ENCODE measurements at places on chromosomes 11 and 22.

- DNase-seq, result no peak
Measured at GRCh38 chr22:39524753-39525657, 4.6 kb downstream of the ATF4 start.

GRCh38 chr11:97202613-97203292 is 812.9 kb downstream of the JRKL start:
- no peak for DNase-seq

GRCh38 chr11:16909359-16910035 is 104.7 kb downstream of the PLEKHA7 start:
- no peak for DNase-seq

GRCh38 chr22:23281406-23282088 is 101.2 kb downstream of the BCR start:
- DNase-seq, result peak; percentile 27

DNA sequence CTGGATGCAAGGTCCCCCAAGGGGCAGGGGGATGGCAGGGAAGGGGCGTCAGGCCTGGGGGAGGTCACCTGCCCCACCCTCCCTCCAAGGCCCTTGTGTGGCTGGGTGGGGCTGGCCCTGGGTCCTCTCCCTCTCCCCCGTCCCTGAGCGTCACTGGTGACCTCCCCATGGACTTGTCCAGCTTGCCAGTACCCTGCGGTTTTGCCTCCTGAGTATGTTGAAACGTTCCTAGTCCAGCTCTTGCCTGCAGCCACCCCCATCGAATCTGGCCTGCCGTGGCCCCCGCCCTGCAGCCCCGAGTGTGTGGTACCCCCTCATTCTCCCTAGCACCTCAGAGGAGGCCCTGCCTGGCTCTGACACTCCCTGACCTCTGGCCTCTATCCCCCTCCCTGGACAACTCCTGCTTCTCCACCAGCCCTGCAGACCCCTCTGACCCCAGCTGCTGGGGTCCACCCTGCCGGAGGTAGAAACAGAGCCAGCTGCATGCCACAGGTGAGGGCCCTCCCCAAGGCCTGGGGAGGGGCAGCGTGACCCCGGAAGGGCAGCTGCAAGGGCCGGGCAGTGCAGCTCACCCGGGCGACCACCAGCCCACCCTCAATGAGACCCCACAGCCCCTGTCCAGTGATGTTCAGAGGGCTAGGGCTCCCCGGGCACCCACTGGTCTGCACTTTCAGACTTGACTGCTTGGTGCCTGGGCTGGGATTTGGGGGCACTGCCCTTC is 4.1 kb upstream of the MUC6 start:
- no peak for DNase-seq

DNA sequence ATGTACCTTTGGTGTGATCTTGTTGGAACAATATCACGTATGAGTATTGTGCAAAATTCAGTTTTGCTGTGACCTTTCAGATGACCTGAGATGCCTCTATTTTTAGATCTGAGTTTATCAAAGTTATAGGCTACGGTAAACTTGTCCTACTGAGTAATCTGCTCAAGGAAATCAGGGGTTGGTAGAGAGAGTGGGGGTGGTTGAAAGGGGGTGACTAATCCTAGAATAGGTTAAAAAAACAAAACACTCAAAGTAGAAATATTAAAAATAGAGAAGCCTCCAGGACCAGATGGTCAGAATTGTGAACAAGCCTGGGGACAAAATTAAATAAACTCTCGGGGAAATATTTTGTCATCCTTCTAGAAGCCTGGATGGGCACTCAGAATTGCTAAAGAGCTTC is 59.9 kb upstream of the C11orf87 start:
- no peak for DNase-seq

- no peak for DNase-seq
Measured at GRCh38 chr11:9357041-9357440, 27.4 kb upstream of the IPO7 start.

GRCh38 chr11:66767666-66768065 is 38.6 kb upstream of the SPTBN2 start:
- no peak for DNase-seq

DNA sequence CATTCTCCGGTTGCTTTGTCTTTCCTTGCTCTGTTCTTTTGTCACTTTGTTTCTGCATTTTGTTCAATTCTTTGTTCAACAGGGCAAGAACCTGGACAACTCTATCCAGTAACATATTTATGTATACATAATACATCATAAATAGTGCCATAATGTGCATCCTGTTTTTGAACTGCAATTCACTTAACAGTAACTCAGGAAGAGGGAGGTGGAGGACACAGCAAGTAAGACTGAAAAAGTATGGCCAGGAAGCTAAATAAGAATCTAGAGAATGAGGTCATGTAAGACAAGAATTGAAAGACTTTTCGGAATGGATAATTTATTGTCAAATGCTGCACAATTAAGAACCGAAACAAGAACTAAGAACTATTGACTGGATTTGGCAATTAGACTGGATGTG is 29.2 kb upstream of the CHORDC1 start:
- DNase-seq, result no peak

- DNase-seq, result no peak
Measured at GRCh38 chr22:21064917-21065864, 19.4 kb downstream of the LRRC74B start.

DNA sequence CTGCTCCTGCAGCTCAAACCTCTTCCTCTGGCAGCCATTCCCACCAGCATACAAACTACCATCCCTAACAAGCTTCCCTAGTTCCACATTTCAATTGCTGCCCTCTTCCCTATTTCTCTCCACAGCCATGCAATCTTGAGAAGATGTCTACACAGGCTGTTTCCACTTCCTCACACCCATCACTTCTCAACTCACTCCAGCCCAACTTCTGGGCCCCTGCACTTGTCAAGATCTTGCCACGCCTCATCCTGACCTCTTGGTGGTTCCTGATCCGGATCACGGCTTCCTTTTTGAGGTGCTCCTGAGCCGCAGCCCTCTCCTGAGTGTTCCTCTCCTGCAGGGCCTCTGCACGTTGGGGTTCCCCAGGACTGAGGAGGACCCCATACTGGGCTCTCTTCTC is 22.6 kb downstream of the RPL27A start:
- no peak for DNase-seq

DNA sequence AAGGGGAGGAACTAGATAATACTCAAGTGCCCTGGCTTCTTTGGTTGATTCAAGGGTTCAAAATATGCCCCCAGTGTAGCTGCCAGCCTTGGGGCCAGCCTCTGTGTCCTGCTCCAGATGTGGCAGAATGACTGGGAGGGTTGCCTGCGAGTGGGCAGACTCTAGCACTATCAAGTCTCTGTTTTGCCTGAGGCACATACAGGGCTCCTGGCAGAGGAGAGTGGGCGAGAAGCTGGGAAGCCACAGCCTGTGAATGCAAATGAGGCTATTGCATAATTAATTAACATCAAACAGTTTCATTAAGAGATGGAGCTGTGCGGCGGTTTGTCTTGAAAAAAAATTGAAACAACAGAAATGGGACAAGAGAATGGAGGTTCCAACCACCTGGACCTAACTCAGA is 50.8 kb downstream of the BUD13 start:
- DNase-seq, result no peak

- DNase-seq, result no peak
Measured at GRCh38 chr11:78061921-78062311, 1.7 kb upstream of the THRSP start.

- DNase-seq, result no peak
Measured at GRCh38 chr11:64540428-64540825, 50.6 kb upstream of the SLC22A12 start.

DNA sequence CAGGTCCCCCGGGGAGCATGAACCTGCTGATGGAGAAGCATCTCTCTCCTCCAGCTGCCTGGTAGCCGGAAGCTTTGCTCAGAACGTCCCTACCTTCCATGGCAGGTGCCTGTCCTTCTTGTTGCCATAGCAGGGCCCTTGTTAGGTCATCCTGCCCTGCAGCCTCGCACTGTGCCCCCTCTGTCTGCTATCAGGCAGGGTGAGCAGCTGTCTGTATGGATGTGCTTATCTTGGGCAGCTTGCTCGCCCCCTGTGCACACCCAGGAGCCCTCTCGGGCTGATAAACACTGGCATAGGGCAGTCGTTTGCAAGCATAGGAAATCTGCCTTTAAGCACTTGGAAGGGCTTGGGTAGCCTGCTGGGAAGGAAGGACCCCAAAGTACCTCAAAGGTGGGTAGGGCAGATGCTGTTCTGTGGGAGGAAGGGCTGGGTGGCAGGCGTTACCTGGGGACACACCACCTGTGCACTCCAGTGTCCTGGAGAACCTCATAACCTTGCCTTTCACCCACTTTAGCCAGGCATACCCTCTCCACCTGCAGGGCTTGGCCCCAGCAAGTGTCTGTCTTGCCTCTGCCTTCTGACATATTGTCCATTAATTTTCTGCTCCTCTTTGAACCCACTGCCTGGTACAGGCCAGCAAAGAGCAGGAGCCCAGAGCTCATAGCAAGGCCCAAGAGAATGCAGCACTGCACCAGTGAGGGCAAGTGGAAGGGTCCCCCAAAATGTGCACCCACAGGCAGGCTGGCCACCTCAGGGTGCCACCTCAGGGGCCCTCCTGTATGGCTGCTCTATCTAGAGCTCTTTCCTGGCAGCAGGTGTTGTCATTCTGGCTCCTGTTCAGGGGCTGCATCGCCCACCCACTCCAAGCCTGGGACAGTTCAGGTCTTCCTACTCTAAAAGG is 8.0 kb upstream of the COMT start:
- DNase-seq, result no peak

DNA sequence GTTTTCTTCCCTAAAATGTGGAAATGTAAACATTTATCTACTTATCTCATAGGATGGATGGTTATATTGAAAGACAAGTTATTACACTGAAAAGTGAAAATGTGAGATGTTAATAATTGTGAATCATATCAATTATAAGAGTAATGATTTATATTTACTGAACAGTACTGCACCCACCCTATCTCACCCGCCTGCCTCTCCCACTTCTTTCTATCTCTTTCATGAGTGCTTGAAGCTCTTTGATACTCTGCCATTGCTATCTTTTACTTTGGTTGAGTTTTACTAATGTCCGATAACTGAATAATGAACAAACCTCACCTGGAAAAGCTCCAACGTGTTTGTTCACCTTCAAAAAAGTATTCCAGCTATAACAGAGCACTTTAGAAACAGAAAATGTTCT is 263.0 kb upstream of the UBASH3B start:
- no peak for DNase-seq

GRCh38 chr11:19905280-19905853 is 192.7 kb downstream of the NAV2 start:
- no peak for DNase-seq

DNA sequence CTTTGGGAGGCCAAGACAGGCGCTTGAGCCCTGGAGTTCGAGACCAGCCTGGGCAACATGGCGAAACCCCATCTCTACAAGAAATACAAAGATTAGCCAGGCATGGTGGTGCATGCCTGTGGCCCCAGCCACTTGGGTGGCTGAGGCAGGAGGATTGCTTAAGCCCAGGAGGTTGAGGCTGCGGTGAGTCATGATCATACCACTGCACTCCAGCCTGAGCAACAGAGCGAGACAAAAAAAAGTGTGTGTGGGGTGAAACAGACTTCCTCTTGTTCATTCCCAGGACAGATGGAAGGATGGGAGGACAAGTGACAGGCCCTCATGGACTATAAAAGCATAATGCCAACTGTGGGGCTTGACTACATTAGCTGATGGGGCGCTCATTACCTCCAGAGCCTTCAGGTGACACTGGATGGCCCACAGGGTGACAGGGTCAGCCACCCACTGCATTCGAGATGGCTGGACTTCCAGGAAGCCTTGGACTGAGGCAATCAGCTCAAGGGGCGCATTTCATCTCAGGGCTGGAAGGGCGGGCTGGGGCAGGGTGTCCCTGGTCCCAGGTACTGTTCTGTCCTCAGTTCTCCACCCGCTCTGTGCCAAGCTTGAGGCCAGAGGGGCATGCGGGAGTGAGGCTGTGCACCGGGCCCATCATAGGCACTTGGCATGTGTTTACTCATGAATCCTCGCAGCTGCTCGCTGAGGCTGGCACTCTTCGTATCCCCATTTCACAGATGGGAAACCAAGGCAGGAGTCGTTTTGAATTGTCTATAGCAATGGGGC is 12.5 kb downstream of the NPTXR start:
- DNase-seq, result no peak

- no peak for DNase-seq
Measured at GRCh38 chr11:134098566-134099184, 29.8 kb downstream of the JAM3 start.

DNA sequence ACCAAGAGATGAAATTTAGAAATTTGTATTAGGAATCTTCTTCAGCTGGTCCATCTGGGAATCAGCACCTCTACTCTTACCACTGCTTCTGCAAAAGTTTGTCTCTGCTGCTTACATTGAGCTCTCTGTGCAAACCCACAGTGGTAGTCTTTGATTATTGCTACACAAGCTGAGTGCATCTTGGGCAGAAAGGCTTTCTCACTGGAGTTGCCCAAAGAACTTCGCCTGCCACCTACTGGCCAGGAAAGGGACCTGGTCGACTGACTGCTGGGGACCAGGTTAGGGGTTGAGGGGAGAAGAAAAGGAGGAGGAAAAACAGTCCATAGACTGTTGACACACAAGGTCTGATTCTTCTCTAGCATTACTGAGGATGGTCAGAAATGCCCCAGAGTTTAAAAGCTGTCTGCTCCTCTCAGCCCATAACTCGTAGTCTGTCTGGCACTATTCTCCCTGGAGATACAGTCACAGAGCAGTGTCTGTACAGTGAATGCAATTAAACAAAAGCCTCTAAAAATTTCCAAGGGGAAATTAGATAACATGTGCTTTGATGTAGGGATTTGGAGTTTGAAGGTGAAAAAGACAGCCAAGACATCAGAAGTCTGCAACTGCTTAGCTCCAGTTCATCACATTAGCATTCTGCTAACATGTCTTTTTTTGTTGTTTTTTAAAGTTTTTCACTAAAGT is 215.0 kb upstream of the CTSC start:
- peak; percentile 8 for DNase-seq

- DNase-seq, result peak; percentile 76
Measured at GRCh38 chr11:124538019-124538418, 5.4 kb downstream of the OR8B12 start.

- DNase-seq, result no peak
Measured at GRCh38 chr22:48144318-48144717, 1381.9 kb downstream of the TBC1D22A start.

DNA sequence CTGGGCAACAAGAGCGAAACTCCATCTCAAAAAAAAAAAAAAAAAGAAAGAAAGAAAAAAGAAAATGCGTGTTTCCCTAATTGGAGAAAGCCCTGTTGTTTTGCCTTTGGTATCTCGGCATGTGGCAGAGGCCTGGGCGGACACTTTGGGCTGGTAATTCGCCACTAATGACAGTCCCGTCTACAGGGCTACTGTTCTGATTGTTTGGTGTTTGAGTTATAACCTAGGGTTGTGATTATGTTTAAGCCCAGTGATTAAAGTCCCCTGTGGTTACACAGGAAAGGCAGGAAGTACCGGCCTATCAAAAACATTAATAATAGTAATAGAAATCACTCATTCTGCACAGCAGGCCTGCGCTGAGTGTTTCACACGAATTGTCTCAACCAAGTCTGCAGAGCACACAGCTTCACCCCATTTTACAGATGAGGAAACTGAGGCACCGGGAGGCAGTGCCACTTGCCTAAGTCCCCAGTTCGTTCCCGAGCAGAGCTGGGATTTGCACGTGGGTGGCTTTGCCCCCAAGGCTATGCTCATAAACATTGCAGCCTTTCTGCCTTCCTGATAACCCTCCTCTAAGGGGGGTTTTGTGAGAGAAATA is 39.1 kb upstream of the GRAMD4 start:
- DNase-seq, result no peak

GRCh38 chr11:57191311-57192219 is 9.8 kb downstream of the LRRC55 start:
- DNase-seq, result no peak

Data from LNCaP clone FGC (cell line).